Fibroblast of lung (primary cell): ENCODE measurements at places on chromosomes 13 and 19. TPM values are rescaled to one million over a fixed set of nuclear protein-coding genes. Genes with fewer than 3 reads are reported as not detected.

- DNase-seq = no peak
Measured at GRCh38 chr19:7467009-7467989, 21.5 kb downstream of the PEX11G start.

GRCh38 chr13:111654531-111654930 is 334.1 kb downstream of the TEX29 start:
- no peak for DNase-seq

DNA sequence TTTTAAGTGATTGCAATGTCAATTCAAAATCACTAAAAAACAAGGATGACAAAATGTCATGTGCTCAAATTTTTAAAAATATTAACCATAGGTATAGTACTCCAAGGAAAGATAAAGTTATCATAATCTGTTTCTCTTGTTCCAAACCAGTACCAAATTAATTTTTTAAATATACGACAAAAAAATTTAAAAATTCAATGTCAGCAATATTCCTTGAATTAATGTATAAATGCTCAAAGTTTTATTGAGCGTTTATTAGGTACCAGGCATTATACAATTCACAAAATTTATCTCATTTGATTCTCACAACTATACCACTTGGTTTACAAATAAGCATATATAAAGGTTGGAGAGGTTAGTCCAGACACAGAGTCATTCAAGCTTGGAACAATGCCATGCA is 64.7 kb downstream of the MYCBP2 start:
- DNase-seq = no peak

GRCh38 chr19:32896516-32897214 is 27.1 kb upstream of the SLC7A9 start:
- peak; percentile 64 for DNase-seq

GRCh38 chr13:80900561-80900960 is 559.6 kb upstream of the SPRY2 start:
- no peak for DNase-seq

DNA sequence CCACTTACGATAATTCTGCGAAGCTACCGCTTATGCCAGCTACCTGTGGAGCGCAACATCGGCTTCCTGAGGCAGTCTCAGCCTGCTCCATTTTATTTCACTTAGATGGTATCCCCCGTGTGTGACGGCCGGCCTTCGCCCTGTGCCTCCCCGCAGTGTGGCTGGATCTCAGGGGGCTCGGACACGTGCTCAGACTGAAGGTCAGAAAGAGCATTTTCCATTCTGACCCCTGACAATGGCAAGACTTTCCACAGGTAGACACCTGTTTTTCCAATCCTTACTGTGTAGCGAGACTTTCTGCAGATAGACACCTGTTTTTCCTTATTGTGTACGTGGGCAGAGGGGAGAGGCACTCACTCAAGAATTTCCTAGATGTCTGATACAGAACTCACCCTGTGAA is 52.7 kb downstream of the ATP11A start:
- DNase-seq = no peak

DNA sequence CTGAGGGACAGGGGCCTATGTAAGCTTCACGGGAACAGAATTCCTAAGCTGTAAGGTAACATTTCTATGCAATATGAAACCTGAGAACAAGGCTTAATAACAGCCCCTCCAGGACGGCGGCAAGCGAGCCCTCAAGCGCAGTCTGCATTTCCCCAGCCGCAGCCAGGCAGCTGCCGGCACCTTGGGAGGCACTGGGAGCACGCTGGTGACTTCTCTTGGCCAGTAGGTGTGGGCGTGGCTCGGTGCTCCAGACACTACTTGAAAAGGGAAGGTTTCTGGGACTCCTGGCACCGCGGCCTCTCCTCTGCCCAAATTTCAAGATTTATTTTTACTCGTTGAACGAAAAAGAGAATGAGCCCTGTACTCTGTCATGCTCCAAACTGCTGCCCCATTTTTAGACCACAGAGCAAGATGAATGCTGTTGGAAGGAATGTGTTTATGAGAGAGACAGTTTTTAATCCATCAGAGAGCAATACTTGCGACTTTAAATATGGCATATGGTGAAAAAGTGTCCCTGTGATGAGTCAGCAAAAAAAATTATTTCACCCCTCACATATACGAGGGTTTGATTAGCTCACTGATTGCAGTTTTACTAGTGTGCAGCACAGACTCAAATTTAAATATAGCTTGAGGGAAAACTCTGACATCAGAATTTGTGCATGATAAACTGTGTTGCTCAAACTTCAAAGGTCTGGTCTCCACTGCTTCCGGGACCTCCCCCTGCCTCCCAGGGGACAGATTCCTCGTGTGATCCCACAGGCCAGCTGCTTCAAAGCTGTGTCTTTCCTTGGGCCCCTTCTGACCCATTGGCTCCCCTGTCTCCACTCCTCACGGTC is 81.2 kb downstream of the COL4A2 start:
- DNase-seq = peak; percentile 86

GRCh38 chr13:20475927-20476691 is 49.5 kb downstream of the CRYL1 start:
- no peak for DNase-seq

- DNase-seq = no peak
Measured at GRCh38 chr19:10290357-10290875, 664 bp downstream of the ICAM5 start.

DNA sequence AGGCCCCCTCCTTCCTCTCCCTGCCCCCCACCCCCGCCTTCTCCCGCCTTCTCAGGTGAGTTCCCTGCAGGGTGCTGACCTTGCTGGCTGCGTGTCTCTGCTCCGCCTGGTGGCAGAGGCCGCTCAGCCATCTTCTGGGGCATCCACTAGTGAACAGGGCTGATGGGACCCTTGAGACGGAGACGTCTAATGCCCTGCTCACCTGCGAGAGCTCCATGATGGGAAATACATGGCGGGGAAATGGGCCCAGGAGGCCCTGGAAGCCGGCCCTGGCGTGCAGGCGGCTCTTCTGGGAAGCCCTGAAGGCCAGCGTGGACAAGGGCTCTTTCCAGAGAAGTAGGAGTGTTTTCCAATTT is 15.2 kb upstream of the F7 start:
- no peak for DNase-seq

DNA sequence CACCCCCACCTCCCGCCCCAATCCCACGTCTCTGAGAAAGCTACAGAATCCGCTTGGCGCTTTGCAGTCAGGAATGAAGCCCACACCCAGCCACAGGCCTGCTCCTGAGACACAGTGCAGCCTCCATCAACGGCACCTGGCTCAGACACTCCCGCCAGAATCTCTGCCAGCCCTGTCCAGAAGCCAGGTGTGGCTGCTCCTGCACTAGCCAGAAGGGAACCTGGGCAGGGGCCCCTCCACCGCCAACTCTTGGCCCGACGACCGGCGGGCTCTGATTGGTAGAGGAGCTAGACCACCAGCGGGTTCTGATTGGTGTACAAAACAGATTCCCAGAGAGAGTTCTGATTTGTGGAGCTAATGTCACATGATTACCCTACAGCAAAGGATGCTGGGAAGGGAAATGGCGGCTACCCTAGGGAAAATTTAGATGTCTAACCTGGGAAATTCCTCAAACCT is 2.9 kb upstream of the PPP6R1 start:
- no peak for DNase-seq

DNA sequence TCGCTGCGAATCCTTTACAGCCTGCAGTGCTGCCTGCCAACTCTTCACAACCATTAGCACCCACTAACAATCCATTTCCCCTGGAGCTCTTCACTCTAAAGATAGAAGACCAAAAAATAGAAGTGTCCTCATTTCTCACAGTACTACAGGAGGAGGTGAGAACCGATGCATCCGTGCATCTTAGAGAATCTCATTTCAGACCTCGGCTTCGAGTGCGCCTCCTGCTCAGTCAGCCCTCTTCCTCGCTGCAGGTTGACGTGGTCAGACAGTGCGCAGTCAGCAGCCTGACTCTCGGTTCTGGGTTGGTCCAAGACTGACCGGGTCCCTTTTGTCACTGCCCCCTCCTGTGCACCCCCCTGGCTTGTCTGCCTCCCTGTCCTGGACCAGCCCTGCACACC is 85.3 kb downstream of the RAB20 start:
- DNase-seq = no peak

DNA sequence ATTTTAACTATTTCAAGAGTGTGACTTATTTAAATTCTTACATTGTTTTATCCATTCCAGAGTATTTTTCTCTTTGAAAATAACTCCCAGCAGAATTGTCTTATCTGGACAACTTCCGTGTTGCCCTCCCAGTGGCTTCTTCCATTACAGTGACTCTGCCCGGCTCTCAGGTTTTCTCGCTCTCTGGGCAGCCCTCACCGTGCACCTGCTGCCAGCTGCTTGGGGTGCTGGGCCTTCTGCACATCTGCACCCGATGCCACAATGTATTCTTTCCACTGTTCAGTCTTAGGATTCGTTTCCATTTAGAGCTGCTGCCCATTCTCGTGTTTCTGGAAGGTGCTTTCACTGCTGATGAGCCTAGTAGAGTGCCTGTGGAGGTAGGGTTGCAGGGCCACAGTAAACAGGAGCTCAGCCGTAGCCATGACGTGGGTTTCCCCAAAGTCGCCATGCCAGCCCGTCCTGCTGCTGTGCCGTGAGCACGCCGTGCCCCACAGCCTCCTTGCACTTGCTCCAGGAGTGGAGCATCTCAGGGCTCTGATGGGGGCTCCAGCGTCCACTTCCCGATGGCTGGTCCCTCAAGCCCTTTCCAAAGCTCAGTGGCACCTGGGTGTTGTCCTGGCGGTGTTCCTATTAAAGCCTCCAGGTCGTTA is 46.1 kb upstream of the DCUN1D2 start:
- DNase-seq = no peak

GRCh38 chr19:30001791-30002190 is 59.8 kb downstream of the URI1 start:
- DNase-seq = peak; percentile 2

Gene TNFSF13B
- total RNA-seq = 4.8 and 5.4 TPM in 2 replicates

Gene CYP4F2
- total RNA-seq = not detected in 2 replicates

Gene NRTN
- 0.50 and 0.51 TPM in 2 replicates for total RNA-seq

Gene MYO1F
- total RNA-seq = under 0.01 and 0.17 TPM in 2 replicates

Gene SYCN
- total RNA-seq = not detected in 2 replicates

Gene TMIGD2
- not detected in 2 replicates for total RNA-seq

Gene FGF9
- total RNA-seq = 0.33 and 0.77 TPM in 2 replicates
